ELF-1 (cell line): ENCODE measurements at places on chromosomes 12 and 14.
A peak's percentile ranks its signal among the peaks of the same experiment; 100 is the strongest.

DNA sequence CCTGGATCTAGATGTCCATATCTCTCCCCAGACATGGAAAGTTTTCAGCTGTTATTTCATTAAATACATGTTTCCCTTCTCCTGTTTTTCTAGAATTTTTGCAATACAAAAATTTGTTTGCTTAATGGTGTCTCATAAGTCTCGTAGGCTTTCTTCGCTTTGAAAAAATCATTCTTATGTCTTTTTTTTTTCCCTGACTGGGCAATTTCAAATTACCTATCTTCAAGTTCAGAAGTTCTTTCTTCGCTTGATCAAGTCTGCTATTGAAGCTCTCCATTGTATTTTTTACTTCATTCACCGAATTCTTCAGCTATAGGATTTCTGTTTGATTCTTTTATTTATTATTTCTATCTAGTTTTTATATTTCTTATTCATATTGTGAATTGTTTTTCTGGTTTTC, 130.2 kb upstream of the WSCD2 start:
- no peak for DNase-seq

GRCh38 chr12:6626654-6627283, 9.0 kb downstream of the LPAR5 start:
- no peak for DNase-seq

DNA sequence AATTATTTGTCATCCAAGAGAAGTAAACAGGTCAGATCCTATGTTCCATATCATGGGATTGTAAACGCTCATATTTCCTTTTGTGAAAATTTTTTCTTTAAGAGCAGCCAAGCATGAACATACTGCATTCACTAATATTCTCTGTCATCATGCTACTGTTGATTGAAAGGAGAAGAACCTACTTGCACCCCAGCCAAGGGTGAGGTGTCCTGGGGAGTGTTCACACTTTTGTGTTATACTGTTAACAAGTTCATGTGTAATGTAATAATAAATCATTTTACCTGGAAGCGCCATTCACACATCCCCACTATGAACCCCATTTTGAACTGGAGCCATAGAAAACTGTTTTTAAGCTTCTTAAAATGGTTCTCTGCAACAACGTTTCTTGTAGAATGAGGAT, 53.6 kb downstream of the HMGA2 start:
- no peak for DNase-seq

DNA sequence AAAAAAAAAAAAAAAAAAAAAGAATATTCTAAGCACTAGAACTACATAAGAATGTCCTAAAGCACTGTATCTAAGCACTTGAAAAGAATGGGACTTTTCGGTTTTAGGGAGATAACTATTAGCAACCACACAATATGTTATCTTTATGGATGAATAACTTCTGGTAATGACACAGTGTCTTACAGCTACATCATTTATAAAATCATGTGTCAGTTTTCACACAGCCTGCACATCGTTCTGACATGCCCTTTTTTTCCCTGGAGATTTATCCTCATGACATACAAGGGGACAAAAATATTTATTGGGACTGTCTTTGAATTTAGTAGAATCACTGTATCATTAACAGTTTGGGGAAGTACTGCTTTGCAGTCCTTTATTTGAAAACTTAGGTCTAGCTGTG, 17.3 kb downstream of the TMEM19 start:
- no peak for DNase-seq

DNA sequence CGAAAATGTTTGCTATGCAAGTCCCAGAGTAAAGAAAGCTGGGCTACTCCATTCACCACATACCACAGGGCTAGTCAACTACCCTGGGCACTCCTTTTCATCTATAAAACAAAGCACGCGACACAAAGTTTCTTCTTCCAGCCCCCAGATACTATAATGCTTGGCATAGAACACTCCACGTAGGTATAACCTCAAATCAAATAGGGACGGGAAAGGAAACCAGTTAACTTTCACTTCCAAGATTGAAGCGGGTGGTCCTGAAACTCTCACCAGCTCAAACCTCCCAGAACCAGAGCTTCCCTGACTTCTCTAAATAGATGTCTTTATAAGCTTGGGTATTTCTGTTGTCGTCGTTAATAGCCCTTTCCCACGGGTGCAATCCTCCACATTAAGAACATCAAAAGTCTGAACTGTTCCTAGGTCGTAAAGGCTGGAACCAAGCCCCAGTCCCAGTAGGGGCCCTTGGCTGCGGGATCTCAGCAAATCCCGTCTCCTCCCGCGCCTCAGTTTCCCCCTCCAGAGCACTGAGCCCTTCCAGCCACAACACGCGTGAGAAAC, 647 bp downstream of the LGMN start:
- DNase-seq = peak; percentile 56

GRCh38 chr12:53975479-53976152, 862 bp upstream of the HOTAIR start:
- DNase-seq = no peak

GRCh38 chr12:48788854-48789775, at the start of gene ADCY6:
Gene ADCY6 (minus strand): TSS chr12:48789089. CDS start chr12:48783434, 5,655 bp downstream.
- DNase-seq = peak; percentile 43

GRCh38 chr12:99257672-99258071, 389.9 kb upstream of the GARIN6 start:
- DNase-seq = no peak

- DNase-seq = no peak
Measured at GRCh38 chr14:23514644-23514957, 37.0 kb downstream of the ZFHX2 start.

DNA sequence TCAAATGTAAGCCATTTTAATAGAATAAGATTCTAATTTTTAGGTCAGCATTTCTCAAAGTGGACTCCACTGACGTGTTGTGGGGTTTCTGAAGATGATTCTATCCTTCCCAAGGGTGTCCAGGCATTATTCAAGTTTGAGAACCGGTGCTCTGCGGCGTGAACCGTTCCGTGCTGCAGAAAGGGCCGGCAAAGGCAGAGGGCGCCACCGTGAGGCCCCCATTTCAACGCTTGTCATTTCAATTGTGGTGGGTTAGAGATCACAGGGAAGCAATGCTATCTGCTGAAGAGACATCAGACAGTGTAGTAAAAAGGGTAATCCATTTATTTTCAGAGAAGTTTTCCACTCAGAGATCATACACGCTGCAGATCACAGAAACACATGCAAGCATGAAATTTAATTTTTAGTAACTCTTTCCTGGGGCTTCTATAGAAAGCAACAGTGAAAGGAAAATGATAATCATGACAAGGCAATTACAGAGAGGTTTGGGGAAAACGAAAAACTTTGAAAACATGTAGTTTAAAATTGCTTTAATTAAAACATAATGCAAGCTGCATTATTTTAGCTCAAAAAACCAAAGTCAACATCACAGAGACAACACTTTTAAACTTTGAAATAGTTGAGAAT, 201.7 kb downstream of the EXOC5 start:
- DNase-seq = peak; percentile 77

DNA sequence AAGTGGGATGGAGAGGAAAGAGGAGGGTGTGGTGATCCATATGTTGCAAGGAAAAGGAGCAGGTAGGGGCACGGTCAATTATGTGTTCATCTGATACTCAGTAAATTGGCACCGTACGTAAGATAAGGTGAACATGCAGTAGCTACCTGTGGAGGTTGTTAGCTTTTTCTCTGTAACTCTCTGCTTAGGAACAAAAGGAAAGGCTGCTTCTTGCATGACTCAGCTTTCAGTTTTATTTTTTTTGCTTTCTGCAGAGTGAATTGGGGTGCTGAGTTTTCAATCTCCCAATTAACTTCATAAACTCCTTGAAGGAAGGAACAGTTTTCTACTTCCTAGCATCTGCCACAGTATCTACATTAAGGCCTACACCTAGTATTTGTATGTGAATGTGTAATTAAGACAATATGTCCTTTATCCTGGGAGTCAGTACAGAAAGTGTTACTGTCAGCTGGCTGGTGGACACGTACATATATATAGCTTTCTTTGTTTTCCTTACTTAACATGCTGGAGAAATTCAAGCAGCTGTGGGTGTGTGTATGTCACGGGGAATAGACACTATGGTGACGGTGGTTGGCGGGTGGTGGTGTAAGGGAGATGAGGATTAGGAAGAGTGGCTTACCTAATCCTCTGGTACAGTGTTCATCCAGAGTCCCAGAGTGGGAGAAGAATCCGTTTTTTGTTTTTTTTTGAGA, 40.1 kb upstream of the WNK1 start:
- DNase-seq = no peak

- peak; percentile 71 for DNase-seq
Measured at GRCh38 chr12:120235369-120236323, 29.9 kb downstream of the PXN start.

- DNase-seq = no peak
Measured at GRCh38 chr14:96221841-96222240, 17.2 kb downstream of the BDKRB2 start.

DNA sequence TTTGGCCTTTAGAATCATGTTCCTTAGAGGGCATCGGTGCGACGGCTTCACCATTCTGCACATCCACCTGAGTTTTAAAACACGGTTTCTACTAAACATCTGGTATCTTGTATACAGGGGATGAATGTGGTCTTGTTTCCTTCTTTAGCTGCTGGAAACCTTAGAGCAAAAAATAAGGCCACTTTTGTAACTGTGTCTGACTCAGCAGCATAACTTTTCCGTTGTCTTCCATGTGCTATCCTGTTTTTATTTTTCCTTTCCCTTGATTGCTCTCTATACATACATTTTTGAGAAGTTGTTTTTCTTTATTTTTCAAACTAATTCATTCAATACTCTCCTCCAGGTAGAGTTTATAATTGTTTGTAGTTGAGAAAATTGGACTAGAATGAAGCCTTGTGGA, 108.8 kb upstream of the PCED1B start:
- no peak for DNase-seq

GRCh38 chr12:58443273-58443980, 476.9 kb downstream of the LRIG3 start:
- peak; percentile 35 for DNase-seq
